Activated T-helper 17 cell treated with anti-CD3 and anti-CD28 coated beads, Interleukin-2, amount 50 U/mL, for 72 hours (primary cell): ENCODE measurements at places on chromosomes 5 and 9. TPM values are rescaled to one million over a fixed set of nuclear protein-coding genes. Genes with fewer than 3 reads are reported as not detected.

GRCh38 chr9:104658496-104659195 is 35.7 kb upstream of the OR13D1 start:
- no peak for ATAC-seq

DNA sequence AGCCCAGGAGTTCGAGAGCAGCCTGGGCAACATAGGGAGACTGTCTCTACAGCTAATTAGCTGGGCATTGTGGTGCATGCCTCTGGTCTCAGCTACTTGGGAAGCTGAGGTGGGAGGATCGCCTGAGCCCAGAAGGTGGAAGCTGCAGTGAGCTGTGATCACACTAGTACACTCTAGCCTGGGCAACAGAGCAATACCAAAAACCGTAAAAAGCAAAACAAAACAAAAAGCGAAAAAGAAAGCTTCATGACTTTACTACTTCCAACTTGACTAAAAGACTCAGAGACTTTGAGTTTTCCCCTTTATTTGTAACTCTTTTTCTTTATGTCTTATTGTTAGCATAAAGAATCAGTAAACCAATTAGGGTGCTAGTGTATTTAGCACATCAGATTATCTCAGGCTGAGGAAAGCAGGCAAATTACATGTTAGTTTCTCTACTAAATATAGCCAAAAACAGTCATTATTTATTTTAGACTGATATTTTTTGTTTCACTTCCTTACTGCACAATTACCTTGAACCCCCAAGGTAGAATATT is 5.4 kb downstream of the RAD17 start:
- no peak for ATAC-seq

DNA sequence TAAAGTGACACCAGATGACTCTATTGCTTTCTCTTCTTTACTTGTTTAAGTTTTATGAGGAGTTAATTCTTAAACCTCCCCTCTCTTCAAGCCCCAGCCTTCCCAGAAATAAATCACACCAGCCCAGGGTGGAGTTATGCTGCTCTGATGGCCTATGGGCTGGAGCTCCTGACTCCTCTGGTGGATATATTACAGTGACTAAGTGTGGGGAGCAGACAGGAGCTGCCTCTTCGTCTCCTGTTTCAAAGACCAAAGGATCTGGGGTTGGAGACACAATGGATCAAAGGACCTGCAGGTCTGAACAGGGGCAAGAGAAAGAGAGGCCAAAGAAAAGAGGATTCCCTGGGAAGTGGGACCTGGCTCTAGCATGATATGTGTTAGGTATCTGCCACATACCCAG is 312.0 kb upstream of the MSX2 start:
- ATAC-seq: no peak

The IFNE gene
- total RNA-seq: not detected

- no peak for ATAC-seq
Observed at GRCh38 chr9:107597743-107598217, 108.2 kb upstream of the KLF4 start.

DNA sequence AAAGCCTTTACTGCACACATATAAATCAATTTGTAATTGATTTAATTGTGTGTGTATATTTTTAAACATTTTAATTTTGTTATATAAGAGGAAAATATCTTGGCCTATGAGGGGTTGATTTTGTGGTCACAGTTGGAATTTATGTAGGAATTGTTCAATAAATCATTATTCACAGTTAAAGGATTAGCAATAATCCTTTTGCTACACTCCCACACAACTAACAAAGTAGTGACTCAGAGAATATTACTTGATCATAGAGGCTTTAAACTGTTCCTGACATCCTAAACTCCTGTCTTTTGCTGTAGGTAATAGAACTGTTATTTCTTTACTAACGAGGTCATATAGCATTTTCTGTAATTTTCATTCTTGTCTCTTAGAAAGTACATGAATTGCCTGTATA is 95.5 kb downstream of the ZCCHC7 start:
- no peak for ATAC-seq

The CRAT gene
- total RNA-seq: 21.8 TPM

GRCh38 chr5:33688526-33688925 is 203.3 kb downstream of the ADAMTS12 start:
- no peak for ATAC-seq

DNA sequence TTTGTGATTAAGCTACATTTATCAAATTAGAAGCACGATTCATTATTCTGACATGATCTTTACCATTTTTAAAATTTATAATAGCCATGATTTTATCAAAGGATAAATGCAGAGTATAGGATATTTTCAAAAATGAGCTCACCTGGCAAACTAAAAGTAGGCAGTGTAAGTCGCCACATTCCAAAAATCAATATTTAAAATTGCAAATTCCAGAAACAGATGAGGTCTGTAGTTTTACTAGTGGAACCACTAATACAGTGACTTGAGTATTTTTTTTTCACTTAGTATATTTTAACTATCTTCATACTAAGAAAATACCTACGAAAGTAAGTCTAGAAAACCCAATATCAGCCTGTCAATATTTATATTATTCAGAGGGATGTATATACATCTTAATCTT is 164.2 kb downstream of the PDE4D start:
- ATAC-seq: no peak

The TMEM203 gene
- 19.3 TPM for total RNA-seq

GRCh38 chr5:68242743-68243142 is 27.2 kb downstream of the PIK3R1 start:
- ATAC-seq: no peak

DNA sequence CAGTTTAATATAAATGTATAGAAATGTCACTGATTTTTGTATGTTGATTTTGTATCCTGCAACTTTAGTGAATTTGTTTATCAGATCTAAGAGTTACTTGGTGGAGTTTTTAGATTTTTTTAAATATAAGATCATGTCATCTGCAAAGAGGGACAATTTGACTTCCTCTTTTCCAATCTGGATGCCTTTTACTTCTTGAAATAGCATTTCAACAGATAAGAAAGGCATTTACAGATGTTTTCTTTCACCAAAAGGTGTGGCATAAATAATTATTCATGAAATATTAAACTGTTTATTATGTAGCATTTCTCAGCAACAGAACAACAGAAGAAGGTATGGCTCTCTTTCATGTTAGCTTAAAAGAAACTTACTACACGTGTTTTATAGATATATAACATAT is 34.9 kb upstream of the NIPBL start:
- no peak for ATAC-seq

The GABRA6 gene
- not detected for total RNA-seq
